ENCODE measurements at places on chromosomes 12 and 14.

DNA sequence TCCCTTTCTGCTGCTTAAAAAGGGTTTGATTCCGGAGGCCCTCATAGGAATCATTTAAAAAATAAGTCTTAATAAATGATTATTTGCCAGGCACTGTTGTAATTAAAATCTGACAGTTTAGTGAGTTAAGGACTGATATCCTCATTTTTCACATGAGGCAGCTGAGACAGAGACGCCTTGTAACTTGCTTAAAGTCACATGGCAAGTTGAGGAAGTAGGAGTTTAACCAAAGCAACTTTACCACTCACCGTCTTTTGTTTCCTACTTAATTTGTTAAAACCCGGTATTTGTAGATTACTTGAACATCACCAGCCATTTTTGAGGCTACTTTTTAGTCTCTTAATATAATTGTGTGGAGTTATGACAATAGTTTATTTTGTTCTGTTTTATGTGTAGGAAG lies 2.4 kb downstream of the TIGAR start:
- no peak for DNase-seq

DNA sequence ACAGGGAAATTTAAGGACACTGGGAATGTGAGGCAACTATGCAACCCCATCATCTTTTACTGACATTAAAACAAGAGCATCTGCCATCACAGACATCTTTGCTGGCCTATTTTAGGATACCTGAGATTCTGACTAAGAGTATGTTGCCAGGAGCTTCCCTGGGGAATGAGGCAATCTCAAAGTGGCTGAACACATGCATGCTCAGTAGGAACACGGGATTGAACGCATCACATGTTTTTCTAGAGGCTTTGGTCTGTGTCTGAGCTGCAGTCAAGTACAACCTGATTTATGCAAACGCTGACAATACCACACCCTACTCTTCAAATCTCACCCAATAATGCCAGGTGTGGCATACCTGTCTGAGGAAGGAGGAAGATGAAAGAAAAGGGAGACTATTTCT lies 416.5 kb downstream of the NELL2 start:
- DNase-seq, result peak; percentile 7

GRCh38 chr12:121391619-121392324 lies 8.1 kb upstream of the RNF34 start:
- DNase-seq, result no peak

- no peak for DNase-seq
Observed at GRCh38 chr14:64721899-64722298, 17.7 kb downstream of the PLEKHG3 start.

- no peak for DNase-seq
Observed at GRCh38 chr12:83261998-83262397, 575.3 kb downstream of the TMTC2 start.

DNA sequence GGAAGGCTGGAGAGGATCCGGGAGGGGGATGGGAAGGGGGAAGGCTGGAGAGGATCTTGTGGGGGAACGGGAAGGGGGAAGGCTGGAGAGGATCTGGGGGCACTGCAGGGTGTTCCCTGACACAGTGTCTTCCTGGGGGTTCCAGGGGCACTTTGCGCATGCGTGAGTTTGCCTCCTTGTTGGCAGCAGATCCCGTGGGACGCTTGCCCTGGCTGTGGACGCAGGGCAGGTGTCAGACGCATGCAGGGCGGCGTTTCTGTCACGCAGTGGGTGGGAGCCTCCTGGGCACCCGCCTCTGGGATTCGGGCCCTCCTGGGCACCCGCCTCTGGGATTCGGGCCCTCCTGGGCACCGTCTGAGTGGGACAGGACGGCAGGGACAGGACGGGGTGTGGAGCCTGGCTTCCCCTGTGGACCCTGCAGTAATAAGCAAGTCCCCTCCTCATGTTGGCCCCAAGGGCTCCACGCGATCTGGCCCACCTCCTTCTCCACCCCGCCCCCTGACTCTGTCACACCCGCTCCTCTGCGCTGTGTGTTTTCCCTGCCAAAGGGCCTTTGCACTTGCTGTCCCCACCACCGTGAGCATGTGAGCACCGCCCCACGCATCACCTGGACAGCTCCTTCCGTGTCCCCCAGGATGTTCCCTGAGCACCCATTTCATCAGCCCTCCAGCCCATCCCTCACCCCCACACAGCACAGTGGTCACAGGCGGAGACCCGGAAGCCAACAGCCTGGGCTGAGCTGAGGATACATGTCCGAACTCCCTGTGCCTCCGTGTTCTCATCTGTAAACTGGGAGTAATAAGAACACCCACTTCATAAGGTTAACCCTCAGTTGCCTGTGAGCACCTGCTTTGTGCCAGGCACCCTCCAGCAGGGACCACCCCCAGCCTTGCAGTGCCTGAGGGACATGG lies 4.4 kb downstream of the MMP17 start:
- DNase-seq, result peak; percentile 30

DNA sequence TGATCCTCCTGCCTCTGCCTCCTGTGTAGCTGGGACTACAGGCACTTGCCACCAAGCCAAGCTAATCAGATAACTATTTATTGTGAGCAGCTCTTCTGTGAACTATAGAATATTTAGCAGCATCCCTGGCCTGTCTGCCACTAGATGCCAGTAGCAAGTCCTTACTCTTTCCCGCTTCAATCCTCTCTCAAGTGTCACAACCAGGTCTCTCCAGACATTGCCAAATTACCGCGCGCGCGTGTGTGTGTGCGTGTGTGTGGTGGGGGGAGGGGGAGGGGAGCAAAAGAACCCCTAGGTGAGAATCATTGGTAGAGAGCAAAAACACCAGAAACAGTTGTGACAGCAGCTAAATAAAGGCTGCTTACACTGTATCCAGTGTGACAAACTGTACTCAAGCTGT lies 49.9 kb downstream of the PPP2R5E start:
- DNase-seq, result no peak

GRCh38 chr14:81323093-81323492 lies 77.0 kb downstream of the STON2 start:
- DNase-seq, result no peak

DNA sequence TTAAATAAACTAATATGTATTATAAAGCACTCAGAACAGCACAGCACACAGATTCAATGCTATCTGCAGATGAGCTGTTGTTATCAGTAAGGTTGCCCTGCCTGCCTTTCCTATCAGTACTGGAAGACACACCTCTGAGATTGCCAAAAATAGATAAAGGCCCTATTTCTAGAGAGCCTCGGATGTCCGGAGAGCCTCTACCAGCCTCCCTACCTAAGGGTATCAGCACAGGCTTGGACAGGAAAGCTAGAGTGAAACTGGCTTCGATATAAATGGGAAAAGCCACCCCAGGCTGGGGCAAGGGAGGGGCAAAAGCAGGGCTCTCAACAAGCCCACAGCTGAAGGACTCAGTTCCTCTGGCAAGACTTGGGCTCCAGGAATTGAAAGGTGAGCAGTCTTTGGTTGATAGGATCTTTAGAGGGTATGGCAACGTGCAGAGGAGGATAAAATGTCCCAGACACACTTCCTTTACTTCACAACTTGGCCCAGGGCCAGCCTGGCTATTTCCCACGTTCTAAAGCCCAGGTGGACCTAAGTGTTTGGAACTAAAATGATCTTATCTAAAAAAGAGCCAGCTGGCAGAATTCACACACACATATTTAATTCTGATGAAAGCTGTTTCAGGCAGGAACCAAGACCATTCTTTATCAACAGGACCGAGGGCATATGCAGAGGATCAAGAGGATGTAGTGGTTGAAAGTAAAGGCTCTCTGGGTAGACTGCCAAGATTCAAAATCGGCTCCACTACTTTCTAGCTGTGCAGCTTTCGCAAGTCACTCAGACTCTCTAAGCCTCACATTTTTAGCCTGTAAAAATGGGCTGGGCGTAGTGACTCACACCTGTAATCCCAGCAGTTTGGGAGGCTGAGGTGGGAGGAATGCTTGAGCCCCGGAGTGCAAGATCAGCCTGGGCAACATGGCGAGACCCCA lies 37.8 kb upstream of the ITPR2 start:
- no peak for DNase-seq

DNA sequence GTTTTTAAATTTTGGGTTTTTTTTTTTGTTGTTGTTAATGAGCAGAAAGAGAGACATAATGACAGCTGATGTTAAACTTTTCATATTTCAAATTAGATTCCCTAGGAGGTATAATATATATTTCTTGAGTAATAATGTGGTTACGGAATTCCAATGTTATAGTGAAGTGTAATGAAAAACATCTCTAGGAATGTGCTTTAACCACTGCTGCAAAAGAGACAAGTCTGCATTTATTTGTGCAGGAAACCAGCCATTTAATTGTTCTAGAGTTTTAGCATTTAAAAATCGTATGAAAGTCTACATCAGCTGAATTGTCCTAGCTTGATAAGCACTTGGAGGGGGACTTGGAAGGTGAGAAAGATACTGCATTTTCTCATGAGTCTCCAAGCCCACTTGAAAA lies 14.3 kb downstream of the SERPINA10 start:
- no peak for DNase-seq

DNA sequence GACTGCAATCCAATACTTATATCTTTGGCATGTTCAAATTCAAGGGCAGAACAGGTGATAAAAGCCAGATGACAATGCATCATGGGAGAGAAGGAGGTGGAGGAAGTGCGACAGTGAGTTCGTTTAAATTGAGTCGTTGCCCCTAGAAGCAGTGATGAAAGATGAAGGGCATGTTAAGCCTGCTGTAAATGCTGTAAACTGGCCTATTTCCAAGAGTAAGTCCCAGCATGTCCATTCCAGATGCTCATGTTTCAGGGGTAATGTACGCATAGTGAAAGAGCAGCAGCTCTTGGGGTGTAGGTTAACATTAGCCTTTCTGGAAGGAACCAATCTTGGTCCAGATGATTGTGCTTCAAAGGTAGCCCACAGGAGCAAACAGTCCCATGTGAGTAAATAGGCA lies 97.1 kb downstream of the C2CD5 start:
- no peak for DNase-seq

- DNase-seq, result no peak
Observed at GRCh38 chr14:43411841-43412240, 1095.2 kb downstream of the FSCB start.

DNA sequence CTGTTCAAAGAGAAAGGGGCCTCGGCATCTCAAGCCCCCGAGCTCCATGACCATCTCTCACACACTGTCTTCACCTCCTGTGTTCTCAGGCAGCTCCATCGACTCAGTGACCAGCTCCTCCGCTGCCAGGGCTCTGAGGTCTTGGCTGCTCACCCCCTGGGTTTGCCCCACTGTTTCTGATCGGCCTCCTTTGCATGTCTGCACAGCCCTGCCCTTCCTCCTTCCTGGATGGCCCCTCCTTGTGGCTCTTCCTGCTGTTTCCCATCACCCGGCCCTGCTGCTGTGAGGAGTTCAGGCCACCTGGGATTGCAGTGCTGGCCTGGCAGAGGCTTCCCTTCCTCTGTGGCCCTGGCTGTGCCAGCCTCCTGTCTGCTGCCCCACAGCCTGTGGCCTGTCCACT lies 38.1 kb upstream of the PIWIL1 start:
- peak; percentile 37 for DNase-seq

- no peak for DNase-seq
Observed at GRCh38 chr12:57171668-57172067, 24.2 kb upstream of the LRP1-AS start.

Measured in NCI-H526 (cell line).